ENCODE measurements at places on chromosomes 12 and 14.

GRCh38 chr14:77302926-77303325 lies 17.8 kb downstream of the POMT2 start:
- peak; percentile 34 for DNase-seq

GRCh38 chr12:132700212-132700822 lies 10.3 kb upstream of the PGAM5 start:
- no peak for DNase-seq

DNA sequence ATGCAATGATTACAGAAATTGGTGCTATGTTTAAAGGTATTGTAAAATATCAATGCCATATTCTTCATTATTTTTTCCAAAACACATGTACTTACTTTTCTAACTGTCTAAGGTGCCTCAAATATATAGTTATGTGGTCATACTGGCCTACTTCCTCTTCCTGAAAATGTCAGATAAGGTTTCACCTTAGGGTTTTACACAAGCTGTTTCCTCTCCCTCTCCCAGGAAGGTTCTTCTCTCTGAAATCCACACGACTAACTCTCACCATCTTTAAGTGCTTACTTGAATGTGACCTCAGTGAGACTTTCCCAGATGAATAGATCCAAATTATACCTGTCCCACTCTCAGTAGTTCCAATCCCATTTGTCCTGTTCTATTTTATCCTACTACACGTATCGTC lies 11.6 kb upstream of the CLEC4D start:
- DNase-seq: no peak

DNA sequence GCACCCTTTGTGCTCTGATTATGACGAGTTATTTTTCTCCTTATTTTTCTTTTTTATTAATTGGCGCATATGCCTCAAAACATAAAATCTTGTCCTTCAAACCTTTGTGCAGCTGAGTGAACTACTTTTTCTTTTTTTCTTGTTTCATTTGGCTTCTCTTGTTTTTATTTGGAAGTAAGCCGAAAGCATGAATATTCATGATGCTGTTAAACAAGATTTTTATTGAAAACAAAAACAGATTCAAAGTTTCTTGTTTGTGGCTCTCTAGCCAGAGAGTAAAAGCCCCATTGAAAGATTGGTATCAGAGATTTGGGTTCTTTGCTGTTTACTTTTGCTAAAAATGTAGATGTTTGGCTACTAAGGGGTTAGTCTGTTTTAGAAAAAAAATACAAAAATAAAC lies 183.8 kb downstream of the TMEM132C start:
- DNase-seq: no peak

- DNase-seq: no peak
These were observed 18.9 kb downstream of the ABCB9 start for GRCh38 chr12:122947352-122947792.

DNA sequence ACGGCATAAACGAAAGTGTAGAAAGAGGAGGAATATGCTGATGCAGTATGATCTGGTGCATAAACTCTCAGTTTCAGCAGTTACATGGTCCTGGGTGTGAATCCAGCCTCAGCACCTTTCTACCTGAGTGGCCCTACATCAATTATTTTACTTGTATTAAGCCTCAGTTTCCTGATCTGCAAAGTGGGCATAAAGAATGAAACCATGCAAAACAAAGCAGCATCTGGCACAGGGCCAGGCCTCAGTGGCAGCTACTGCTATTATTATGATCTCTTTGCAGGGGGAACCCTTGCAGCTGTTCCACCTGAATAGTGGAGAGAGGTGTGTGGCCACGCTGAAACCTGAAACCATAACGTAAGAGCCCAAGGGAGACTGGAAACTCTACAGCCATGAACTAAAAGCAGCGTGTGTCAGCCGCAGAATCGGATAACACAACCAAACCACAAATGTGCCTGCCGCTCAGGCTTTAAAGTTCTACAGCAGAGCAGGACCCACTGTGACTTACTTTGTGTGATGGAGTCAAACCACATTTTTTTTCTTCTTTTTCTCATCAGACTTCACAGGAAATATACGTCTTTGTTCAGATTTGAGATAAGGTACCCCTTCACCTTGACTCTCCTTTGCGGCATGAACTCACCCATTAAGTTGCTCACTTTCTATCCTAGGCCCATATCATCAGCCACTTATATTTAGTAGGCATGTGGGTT lies 29.2 kb upstream of the FOS start:
- peak; percentile 73 for DNase-seq

DNA sequence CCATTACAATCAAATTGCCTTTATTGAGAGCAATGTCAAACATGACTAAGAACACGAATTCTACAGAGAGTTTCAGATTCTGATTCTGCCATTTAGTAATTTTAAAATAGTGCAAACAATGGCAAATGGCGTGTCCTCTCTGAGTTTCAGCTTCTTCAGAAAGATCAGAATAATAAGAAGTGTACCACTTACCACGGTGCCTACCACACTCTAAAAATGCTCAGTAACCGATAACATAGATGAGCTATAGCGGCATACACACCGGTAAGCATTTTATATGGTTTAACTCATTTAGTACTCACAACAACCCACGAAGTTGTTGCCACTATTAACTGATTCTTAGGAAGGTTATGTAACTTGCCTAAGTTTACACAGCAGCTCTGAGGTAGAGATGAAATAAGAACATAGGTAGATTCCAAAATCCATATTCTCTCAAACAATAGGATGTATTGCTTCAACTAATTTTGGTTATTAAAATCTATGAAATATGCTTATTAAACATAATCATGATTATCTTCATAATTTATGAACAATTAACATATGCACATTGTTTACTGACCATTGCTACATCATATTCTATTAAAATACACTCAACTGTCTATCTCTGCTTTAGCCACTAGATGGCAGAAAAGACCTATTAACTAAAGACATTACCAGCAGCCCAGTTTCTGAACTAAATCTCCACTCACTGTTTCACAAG lies 38.3 kb downstream of the SLC6A15 start:
- no peak for DNase-seq

GRCh38 chr12:8096281-8096915 lies 14.3 kb downstream of the NECAP1 start:
- no peak for DNase-seq

DNA sequence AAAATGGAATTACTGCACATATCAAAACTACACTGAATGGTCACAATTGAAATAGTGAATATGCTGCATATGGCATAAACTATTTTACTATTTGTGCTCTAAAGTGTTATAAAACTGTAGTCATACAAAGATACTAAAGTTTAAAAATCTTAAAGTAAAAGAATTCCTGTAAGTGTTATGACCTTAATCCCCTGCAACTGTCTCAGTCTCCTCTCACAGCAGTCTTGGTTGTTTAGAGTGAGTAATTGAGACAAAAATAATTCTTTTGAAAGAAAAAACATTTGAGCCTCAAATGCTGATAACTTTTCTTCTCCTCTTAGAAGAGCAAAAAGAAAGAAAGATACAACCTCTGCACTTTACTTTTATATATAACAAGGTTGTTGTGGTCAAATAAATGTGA lies 99.9 kb downstream of the SYT1 start:
- no peak for DNase-seq

GRCh38 chr12:15123401-15123800 lies 97.8 kb downstream of the RERG start:
- DNase-seq: no peak

DNA sequence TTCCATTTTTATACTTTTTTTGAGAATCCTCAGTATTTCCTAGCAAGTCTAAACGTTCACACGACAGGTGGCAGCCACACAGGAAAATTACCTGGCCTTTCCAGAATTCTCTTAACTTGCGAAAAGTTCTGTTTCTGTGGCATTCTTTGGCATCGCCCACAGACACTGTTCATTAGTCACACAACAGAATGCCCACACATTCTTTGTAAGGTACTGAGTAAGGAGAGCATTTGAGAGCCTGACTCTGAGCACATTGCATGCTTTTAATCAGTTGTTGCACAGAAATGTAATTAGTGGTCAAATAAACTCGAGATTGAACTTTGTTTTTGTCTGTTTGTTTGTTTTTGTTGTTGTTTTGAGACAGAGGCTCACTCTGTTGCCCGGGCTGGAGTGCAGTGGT lies 52.4 kb downstream of the LMNTD1 start:
- DNase-seq: no peak

- no peak for DNase-seq
These were observed 8.1 kb downstream of the OR10G2 start for GRCh38 chr14:21626491-21627230.

- DNase-seq: no peak
These were observed 21.6 kb downstream of the VEZT start for GRCh38 chr12:95239216-95239615.

DNA sequence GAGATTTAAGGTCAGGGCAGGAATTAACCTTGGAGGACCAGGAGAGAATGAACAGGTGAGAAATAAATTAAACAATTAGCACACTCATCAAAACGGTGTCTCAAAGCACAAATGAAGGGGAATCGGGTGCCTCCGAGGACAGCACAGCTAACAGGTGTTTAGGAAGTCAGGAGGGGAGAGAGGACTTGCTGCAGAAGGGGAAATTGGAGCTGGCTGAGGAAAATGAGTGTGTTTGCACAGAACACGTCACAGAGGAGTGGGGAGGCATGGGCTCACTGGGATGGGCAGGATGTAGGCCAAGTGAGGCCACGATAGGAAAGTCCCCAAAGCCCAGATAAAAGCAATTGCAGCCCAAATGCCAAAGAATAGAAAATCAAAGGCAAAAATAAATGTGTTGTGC lies 121.7 kb downstream of the ZNF664 start:
- no peak for DNase-seq

DNA sequence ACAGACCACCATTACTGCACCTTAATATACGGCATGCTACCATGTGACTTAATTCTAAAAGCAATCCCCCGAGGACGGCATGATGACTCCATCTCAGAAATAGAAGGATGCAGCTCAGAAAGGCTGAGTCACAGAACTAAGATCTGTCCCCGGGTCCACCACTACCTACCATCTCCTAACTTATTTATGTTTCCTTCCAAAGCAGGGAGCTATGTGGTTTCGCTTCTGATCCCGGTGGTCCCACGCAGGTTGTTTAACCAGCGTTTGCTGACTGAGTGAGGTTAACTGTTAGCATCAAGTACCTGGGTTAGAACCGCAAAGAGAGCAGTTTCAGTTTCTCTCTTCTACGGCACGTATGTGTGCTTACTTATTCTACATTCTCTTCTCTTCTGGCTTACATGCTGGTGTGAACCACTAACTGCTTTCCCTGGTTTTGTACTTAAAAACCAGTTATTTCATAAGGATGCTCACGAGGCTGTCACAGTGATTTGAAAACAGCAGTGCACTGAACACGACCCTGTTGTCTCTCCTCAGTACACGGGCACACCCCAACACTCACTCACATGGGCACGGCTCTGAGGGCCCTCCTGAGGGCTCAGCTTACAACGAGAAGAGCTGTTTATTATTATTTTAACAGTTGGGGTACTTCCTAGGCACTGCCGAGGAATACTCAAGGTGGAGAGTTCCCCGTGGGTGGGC lies 66.7 kb downstream of the CCDC88C start:
- DNase-seq: peak; percentile 53

DNA sequence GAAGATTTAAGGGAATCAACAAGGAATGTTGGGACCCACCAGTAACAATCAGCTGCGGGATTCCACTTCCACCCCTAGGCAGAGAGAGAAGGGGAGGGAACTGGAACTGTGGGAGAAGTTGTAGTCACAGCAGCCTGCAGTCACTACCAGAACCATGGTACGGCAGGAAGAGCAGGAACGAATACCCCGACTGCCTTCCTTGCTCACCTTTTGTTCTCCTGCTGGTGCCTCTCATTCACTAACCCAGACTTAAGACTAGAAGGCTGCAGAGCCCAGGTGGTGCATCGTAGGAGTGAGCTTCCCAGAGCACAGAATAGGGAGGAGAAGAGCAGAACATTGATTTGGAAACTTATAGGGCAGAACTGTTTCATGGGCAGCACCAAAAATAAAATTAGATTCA lies 154.2 kb downstream of the DYRK2 start:
- no peak for DNase-seq

GRCh38 chr12:54631988-54632728 lies 2.5 kb downstream of the LACRT start:
- no peak for DNase-seq

- no peak for DNase-seq
These were observed 778 bp downstream of the AGAP2 start for GRCh38 chr12:57737467-57738460.

DNA sequence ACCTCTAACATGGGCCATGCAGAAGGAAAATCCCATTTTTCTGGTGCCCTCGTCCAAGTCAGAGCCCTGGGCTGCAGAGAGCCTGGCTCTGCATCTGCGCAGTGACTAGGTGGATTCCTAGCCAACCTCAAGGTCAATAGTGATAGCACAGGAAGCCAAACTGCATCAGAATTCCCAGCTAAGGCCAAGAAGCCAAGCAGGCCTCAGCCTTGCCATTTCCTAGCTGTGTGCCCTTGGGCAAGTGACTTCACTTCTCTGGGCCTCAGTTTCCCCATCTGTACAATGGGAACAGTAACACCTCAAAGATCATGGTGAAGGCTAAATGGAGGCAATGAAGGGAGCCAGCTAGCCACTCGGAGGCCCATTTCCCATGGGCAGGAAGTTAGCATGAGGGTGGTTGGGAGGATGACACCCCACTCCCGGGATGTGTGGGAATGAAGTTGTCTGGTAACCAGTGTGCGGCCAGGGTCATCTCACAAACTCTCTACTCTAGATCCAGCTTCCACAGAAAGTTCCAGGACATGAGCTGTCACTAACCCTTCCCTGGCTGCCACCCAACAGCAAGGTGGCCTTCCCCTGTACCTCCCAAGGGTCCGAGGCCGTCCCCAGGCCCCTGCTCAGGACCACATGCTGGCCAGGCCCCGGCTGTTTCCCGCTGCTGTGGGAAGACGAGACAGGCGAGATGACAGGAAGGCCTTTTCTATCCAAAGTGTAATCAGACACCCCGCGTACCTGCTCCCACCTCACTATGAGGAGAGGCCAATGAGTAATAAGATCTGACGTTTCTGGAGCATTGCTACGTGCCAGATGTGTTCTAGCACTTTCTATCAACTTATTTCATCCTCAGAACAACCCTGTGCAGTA lies 125.7 kb downstream of the SCARB1 start:
- DNase-seq: no peak

GRCh38 chr12:8912914-8913313 lies 1.4 kb upstream of the PHC1 start:
- DNase-seq: no peak
